ENCODE measurements at places on chromosomes 3 and 15.

DNA sequence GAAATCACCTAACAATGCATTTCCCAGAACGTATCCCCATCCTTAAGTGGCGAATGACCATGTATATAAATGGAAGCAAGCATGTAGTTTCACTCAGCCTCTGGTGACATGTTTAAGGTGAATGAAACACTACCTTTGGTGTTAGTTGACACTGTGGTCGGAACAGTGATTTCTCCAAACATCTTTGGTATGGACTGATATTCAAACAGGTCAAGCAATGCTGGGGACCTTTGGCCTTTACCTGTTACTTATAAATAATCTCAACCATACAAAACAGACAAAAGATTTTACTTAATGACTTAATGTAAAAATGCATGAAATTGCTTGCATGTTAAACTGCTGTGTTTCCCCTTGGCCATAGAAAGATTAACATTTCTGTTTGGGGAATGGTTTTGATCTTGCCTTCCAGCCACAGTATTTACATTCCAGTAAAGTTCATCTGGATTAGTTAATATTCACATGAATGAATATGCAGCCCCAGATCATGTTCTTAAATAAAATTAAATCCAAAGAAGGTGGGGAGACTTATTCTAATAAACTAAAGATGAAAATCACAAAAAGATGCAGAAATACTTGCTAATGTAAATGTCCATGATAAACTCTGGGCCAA is 74.4 kb upstream of the HES1 start:
- no peak for DNase-seq

DNA sequence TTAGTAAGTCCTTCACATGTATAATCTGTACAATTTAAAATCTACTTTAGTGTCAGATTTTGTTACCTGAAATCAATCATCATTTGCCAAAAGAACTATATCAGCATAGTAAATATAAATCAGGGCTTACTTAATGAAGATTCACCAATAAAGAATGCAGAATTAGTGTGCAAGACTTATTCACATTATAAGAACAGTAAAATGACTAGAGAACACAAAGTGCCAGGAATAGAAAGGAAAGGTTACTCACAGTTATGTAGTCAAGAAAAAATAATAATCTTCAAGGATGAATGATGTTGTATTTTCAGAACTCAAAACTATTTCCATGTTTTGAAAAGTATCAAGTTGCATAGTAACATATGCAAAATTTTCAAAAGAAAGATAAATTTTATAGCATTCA is 891.9 kb downstream of the ROBO1 start:
- no peak for DNase-seq

DNA sequence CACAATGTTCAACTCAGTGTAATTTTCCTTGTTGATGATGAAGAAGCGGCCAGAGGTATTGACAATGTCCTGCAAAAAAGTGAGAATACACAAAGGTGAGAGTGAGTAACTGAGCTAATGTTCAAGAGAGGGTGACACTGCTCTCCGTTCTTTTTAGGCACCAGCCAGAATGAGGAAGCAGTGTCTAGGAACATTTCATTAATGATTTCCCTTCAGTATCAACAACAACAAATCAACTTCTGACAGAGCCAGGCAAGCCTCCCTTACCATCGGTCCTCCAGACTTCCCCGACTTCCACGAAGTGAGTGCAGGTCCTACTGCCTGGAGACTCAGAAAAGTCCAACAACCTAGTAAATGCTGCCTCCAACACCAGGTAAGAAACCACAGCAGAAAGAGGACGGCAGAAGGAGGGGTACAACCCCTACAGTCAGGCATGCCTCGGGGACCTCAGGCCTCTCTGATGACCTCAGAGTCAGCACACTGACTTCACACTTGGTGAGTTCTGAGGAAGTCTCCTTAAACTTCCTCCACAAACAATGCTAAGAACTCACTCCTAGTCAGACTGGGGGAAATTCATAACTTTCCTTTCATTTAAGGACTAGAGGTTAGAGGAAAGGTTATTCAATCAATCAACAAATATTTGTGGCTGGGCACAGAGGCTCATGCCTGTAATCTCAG is 62.7 kb downstream of the NPTN start:
- DNase-seq, result no peak

DNA sequence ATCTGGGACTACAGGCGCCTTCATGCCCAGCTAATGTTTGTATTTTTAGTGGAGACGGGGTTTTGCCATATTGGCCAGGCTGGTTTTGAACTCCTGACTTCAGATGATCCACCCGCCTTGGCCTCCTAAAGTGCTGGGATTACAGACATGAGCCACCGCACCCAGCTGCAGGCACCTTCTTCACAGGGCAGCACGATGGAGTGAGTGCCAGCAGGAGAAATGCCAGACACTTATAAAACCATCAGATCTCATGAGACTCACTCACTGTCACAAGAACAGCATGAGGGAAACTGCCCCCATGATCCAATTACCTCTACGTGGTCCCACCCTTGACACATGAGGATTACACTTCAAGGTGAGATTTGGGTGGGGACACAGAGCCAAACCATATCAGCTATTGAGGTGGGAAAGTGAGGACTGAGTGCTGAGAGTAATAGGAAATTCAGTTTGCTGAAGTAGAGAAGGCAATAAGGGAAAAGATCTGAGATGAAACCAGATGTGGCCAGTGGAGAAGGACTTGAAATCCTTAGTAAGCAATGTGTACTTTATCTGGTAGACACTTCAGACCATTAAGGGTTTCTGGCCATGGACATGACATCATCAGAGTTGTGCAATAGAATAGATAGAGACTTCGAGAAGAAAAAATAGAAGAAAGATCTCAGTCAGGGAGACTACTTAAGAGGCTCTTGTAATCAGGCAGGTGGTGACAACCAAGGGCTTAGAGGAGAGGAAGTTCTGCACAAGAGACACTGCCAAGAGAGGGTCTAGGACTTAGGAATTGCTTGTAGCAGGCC is 18.1 kb upstream of the ATP13A5 start:
- no peak for DNase-seq

DNA sequence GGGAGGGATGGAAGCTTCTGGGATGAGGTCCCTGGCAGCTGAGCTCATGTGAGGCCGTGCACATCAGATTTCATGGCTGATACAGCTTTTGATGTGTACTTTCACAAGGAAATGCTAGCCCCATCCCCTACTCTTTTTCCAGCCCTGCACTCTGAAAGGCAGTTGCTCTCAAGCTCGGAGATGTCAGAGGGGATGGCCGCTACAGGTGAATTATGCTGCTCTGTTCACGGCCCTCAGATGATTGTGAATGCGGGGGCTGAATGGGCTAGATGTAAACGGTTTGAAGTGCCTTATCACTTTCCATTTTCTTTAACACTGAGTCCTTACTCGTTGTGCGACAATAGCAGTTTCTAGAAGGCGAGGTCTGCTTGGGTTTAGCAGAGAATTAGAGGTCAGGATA is 88.0 kb upstream of the RASGRF1 start:
- DNase-seq, result no peak

GRCh38 chr3:10845839-10846656 is 30.0 kb downstream of the SLC6A11 start:
- DNase-seq, result no peak

GRCh38 chr3:125022206-125022605 is 33.6 kb downstream of the HEG1 start:
- DNase-seq, result no peak

DNA sequence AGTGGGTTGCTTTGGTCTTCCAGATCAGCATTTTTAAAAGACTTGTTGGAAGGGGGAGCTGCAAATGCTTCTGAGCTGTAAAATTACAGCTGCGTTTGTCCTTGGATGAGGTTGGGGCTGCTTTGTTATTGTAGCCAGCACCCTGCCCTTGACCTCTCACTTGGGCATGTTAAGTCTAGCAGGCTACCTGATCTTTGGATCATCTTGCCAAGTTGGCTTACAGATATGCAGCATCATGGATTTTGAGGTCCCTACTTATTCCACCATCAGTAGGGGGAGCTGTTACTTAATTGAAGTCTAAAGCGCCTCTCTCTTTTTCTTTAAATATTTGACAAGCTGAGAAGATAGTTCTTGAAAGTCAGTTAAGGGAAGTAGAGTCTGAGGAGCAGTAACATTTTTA is 793.0 kb downstream of the MCTP2 start:
- DNase-seq, result no peak

DNA sequence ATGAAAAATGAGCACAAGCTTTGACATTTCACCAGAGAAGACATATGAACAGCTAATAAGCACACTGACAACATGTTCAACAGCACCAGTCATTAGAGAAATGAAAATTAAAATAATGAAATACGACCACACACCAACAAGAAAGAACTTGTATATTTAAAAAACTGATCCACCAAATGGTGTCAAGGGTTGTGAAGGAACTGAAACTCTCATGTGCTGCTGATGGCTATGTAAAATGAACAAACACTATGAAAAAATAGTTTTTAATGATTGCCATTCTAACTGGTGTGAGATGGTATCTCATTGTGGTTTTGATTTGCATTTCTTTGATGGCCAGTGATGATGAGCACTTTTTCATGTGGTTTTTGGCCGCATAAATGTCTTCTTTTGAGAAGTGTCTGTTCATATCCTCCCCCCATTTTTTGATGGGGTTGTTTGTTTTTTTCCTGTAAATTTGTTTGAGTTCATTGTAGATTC is 193.8 kb downstream of the SCAPER start:
- no peak for DNase-seq

GRCh38 chr15:90679959-90680358 is 37.2 kb upstream of the BLM start:
- DNase-seq, result no peak

DNA sequence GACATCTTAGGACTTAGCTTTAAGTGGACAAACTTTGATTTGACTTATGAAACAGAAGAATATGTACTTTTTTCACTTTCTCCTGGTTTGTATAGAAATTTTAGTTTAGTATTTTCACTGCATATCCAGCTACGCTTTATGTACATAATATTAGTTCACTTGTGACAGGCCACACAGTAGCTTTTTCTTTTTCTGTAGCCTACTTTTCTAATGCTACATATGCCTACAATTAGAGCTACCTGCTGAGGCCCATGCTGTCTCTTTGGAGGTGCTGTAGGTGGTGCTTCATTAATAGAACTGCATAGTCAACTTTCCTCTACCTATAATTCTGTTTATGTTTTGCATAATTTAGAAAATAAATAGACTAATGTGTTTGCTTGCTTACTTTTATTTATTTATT is 191.6 kb downstream of the NLGN1 start:
- DNase-seq, result no peak

DNA sequence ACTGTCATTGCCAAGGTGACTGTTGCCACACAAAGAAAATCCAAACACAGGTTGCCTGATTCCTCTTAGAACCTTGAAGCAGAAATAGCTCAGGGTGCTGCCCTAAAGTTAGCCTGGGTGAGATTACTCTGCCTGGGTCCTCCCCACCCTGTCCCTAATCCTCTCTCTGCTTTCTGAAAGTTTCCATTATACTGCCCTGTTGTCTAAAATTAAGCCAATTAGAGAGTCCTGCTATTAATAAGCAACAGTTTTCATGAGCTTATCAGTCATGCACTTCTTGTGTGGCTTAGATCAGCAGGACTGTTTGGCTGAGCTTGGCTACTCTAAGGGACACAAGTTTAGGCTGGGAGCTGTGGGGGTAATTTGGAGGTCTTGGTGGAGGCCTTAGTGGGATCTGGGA is 334.7 kb upstream of the LRRFIP2 start:
- no peak for DNase-seq

GRCh38 chr3:183951459-183951858 is 66.2 kb downstream of the ABCC5 start:
- no peak for DNase-seq

GRCh38 chr3:169835533-169835932 is 22.8 kb upstream of the LRRC34 start:
- DNase-seq, result no peak

GRCh38 chr15:93954985-93955571 is 276.3 kb upstream of the MCTP2 start:
- no peak for DNase-seq

GRCh38 chr3:31815631-31816440 is 165.2 kb downstream of the OSBPL10 start:
- DNase-seq, result no peak
